ENCODE measurements at places on chromosomes 12 and 14. TPM values are rescaled to one million over a fixed set of nuclear protein-coding genes. Genes with fewer than 3 reads are reported as not detected.

- DNase-seq = peak; percentile 62
Measured at GRCh38 chr14:99274346-99275221, 2.6 kb upstream of the BCL11B start.

- no peak for DNase-seq
Measured at GRCh38 chr12:107014055-107014454, 27.1 kb upstream of the MTERF2 start.

DNA sequence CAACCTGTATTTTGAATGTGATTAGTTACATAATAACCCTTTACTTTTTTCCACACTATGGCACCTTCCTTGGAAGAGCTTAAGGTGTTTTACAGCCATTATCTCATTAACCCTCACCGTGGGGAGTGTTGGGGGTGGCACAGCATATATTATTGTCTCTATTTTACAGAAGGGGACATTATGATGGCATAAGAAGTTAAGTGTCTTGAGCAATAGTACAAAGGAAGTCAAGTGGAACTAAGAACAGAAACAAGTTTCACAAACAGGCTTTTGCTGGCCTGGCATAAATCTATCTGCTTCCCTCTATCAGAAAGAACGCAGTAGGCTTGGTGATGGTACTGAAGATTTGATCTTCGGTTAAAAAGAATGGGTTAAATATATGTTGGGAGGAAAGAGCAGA is 169.7 kb upstream of the OTX2 start:
- DNase-seq = no peak

DNA sequence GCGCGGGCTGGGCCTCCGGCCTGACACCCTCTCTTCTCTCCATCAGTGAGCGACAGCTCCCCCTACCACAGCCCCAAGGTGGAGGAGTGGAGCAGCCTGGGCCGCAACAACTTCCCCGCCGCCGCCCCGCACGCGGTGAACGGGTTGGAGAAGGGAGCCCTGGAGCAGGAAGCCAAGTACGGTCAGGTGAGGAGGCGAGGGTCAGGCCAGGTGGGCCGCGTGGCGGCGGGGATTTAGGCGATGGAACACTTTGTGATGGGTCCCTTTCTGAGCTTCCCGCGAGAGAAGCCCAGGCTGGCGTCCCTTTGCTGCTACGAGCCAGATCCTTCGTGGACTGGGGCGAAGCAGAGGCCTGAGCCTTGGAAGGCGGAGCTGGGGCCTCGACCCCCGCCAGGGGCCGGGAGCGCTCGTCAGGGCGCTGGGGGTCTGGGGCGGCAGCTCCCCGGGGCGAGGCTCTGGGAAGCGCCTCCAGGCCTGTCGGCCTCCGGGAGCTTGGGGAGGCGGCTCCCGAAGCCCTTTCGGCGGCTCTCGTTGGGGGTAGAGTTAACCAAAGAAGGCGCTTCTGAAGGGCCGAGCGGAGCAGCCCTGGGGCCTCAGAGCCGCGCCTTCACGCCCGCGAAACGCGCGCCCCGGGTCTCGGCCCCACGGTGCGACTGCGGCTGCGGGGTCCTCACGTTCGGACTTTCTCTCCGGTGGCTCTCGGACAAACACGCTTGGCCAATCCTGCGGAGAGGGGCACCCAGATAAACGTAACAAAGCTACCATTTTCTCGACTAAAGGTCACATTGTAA is 5.0 kb downstream of the PAX9 start:
- no peak for DNase-seq

- DNase-seq = no peak
Measured at GRCh38 chr12:105799103-105799502, 339.7 kb downstream of the NUAK1 start.

- DNase-seq = no peak
Measured at GRCh38 chr12:27818401-27818918, 38.4 kb upstream of the MANSC4 start.

Gene PDZRN4
- total RNA-seq = not detected

Gene GPR84
- total RNA-seq = not detected

Gene CLEC1B
- not detected for total RNA-seq

Data from HT1080 (cell line).